ENCODE measurements at places on chromosomes 11 and 22. TPM values are rescaled to one million over a fixed set of nuclear protein-coding genes. Genes with fewer than 3 reads are reported as not detected.
A peak's percentile ranks its signal among the peaks of the same experiment; 100 is the strongest.

Gene FAM180B
- not detected for total RNA-seq

DNA sequence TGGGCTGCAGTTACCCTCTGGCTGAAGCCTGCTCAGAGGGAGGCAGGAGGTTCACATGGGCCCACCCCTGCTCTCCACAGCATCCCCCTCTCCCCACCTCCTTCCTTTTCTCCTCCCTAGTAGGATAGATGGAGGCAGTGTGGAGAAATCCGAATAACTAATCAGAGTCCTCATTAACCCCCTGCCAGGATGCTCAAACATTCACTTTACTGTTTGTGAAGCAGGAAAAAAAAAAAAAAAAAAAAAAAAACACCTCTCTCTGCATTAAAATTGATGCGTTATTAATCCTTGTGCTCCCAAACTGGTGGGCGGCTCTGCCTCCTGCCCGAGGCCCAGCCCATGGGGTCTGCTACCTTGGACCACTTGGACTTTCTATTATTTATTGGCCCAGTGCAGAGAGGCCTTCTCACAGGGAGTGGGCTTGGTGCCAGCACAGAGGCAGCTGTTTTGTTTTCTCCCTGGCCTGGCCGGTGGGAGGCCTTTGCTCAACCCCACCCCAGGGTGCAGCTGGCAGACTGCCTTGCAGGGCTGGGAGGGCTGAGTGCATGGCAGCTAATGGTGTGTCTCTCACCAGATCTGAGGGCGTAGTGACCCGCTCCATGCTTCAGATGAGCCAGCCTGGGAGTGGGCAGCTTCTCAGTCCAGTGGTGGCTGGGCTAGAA is 150.7 kb downstream of the PKNOX2 start:
- ATAC-seq = no peak

- no peak for ATAC-seq
Measured at GRCh38 chr22:36340621-36341020, 47.1 kb downstream of the MYH9 start.

GRCh38 chr11:35235936-35236666 is 97.1 kb downstream of the CD44 start:
- ATAC-seq = peak; percentile 85

Gene GLYATL1
- 0.44 TPM for total RNA-seq

DNA sequence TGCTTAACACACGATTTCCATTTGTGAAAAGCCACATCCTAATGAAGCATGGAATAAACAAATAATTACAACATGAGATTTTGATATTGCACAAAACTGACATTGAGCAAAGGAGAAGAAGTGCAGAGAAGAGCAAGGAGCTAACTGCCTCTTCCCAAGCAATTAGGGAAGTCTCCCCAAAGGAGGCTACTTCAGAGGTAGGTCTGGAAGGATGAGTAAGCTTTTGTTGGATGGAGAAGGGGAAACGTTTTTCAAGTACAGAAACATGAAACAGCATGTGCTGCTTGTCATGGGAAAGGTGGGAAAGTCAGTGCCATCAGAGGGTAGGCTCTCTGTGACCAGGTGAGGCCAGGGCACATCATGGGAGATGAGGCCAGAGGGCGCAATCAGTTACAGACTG is 132.2 kb upstream of the SESN3 start:
- ATAC-seq = no peak

Gene TRPC6
- 0.36 TPM for total RNA-seq

Gene OVCH2
- total RNA-seq = 0.44 TPM

Gene OR4B1
- total RNA-seq = not detected

Gene HORMAD2
- not detected for total RNA-seq

DNA sequence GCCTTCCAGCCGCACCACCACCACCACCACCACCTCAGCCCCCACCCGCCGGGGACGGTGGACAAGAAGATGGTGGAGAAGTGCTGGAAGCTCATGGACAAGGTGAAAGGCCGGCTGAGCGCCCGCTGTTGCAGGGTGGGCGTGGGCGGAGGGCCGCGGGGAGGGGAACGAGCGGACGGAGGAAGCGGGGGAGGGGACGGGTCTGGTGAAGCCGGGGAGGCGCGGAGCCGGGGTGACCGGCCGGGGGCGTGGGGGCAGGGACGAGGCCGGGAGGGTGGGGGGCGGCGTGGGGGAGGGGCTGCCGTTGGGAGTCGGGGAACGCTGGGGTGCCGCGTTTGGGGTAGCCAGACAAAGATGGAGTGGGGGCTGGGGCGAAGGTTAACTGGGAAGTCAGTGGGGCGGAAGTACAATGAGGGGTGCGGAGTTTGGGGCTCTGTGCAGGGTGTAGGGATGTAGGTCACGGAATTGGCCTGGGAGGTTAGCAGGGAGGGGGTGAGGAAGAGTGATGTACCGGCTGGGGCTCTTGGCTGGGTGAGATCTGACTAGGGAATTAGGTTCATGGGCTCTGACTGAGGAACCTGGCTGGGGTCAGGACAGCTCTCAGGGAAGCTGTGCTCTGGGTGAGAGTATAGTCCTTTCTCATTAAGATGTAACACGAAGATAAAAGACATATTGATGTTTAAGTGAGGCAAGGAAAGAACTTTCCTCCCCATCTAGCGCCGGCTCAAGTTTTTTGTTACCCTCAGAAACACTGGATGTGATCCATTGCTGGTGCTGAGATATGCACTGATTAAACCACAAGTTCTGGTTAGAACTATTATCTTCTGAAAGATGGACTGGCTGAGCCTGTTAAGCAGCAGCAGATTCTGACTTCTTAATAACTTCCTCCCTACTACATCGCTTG is 624 bp downstream of the CBL start:
- peak; percentile 26 for ATAC-seq

- no peak for ATAC-seq
Measured at GRCh38 chr11:86687185-86687778, 14.9 kb upstream of the ME3 start.

Gene PTPRJ
- 2.0 TPM for total RNA-seq

Gene KDM4E
- not detected for total RNA-seq

All from esophagus mucosa (tissue), 1 donor.